ENCODE measurements at places on chromosomes 5 and 9.

- DNase-seq, result no peak
These were observed 148.3 kb downstream of the PRDM9 start for GRCh38 chr5:23655674-23656073.

DNA sequence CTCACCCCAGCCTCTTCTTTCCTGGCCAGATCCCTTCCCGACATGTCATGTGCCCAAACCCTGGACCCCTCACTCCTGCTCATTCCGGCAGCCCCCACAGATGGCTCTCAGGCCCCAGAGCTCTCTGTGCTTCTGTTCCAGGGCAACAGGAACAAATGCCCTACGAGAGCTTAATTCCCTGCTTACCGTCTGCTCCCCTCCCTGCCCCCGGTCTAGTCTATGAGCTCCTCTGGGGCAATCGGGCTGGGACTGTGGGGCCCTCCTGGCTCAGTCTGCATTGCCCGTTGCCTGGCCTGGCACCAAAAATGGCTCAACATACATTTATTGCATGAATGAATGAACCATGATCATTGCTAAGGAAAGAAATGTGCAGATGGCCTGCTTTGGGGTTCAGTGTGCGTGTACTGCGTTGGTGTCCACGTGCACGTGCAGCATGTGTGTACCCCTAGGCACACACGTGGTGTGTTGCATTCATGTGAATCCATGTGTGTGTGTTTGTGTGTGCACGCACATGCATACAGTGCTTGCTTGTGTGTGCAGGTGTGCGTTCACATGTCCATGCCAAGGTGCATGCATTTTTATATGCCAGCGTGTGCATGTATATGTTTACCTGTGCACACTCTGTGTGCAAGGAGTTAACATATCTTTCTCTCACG lies 201.2 kb upstream of the IER5L start:
- DNase-seq, result no peak

DNA sequence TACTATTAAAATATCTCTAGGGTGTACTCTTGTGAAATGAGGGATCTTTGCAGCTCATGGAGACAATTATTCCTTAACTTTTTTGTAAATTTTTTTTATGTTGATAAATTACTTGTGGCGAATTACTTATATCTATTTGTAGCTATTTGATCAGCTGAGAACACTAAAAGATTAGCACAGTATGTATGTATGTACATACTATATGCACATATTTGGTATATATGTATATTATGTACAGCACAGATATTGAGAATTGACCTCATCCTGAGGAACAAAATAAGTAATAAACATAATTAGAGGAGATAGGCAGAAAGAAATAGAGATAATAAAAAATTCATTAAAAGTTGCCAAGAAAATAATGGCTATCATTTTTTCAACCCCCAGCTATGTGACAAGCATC lies 11.8 kb downstream of the CDKN2A start:
- no peak for DNase-seq

DNA sequence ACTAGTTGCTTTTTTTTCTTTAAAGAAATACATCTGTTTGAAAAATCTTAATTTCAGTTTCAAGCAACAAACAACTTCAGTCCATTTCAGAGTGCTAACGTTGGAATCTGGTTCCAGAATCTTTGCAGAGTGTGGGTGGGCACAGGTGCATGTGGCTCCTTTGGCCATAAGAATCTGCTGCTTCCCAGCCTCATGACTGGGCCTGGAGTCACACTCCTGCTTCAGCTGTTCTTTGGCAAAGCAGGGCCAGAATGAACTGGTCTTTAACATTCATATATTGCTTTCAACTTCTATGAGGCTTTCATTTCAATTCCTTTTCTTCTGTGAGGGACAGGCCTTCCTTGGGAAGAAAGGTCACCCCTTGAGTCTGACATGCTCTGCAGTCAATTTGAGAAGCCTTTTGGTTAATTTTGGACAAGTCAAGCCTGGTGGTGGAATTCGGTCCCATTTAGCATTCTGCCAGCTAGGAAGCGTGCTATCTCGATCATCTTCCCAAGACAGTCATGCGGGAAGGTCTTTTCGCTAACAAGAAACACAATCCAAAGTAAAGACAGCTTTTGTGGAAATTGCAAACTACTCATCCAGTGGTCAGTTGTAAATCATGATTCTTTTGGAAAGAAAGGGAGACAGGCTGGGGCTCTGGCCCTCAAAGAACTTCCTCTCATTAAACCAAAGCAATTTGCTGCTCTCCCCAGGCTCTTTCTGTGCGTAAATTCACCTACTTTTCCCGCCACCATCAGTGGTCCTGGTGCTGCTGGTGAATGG lies 55.2 kb downstream of the SLC1A3 start:
- DNase-seq, result no peak

DNA sequence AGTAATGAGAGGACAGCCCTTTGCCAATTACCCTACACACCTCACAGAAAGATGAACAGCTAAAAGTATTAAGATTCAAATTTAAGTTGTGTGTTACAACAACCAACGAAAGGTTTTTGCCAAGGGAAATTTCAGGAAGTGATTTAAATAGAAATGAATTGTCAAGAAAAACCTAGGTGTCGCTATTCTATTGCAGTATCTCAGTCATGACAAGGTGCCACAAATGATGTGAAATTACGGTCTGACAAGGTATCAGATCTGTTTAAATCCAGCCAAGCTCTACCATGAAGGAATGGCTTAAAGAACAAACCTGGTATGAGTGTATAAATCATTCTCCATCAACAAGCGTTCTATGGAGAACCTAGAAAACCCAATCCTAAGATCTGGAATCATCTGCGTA lies 189.7 kb downstream of the ATPSCKMT start:
- no peak for DNase-seq

- peak; percentile 91 for DNase-seq
These were observed 185.9 kb downstream of the MSX2 start for GRCh38 chr5:174910245-174910737.

GRCh38 chr9:68983008-68983411 lies 30.9 kb downstream of the PRKACG start:
- DNase-seq, result no peak

DNA sequence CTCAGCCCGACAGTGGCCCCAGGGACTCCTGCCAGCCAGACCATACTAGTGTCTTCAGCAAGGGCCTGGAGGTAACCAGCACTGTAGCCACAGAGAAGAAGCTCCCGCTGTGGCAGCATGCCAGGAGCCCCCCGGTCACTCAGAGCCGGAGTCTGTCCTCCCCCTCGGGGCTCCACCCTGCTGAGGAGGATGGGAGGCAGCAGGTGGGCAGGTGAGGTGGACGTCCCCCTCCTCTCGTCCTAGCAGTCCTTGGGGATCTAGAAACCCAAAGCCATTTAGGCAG lies 28.0 kb upstream of the LRRC14B start:
- no peak for DNase-seq

GRCh38 chr9:77523891-77524290 lies 124.2 kb downstream of the GNA14 start:
- no peak for DNase-seq

DNA sequence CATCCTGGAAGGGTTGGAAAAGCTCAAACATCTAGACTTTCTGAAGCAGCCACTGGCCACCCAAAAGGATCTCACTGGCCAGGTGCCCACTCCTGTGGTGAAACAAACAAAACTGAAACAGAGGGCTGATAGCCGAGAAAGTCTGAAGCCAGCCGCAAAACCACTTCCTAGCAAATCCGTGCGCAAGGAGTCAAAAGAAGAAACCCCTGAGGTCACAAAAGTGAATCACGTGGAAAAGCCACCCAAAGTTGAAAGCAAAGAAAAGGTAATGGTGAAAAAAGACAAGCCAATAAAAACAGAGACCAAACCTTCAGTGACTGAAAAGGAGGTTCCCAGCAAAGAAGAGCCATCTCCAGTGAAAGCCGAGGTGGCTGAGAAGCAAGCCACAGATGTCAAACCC lies 87.6 kb downstream of the MAP1B start:
- DNase-seq, result no peak

DNA sequence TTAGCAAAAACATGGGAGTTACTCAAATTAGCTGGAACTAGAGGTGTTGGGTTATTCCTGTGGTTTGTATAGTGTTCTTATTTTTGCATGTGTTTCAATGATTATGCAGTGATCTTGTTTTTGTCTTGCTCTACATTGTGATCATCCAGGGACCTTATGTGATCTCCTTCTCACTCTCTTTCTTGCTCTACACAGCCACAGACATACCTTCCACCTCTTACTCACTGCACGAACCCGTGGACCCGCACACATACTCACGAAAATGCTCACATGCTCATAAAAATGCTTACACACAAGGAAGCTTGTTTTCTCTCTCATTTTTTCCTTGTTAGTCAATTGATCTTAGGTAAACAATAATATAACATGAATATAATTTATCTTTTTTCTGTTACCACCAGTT lies 187.1 kb downstream of the KDM4C start:
- no peak for DNase-seq

GRCh38 chr5:95841914-95842812 lies 19.6 kb upstream of the GLRX start:
- no peak for DNase-seq

GRCh38 chr9:83656952-83657351 lies 34.0 kb downstream of the IDNK start:
- DNase-seq, result no peak

- peak; percentile 92 for DNase-seq
These were observed at the start of gene TMEFF1 for GRCh38 chr9:100472788-100473275. TMEFF1 (plus strand) TSS chr9:100473149; CDS start chr9:100473545, 396 bp downstream.

DNA sequence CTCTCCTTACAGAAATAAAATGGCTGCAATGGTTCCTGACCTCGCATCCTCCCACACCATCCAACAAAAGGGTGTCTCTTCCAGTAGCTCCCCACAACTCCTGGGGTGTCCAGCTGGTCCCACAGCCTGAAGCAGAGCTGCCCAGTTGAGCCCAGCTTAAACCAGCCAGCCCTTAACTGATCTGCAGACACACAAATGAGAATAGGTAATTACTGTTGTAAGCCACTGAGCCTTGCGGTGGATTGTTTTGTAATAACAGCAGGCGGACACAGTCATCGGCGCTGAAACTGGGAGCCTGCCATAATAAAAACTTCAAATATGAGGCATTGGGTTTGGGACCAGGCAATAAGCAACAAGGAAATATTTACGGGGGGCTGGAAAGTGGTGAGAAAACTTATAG lies 10.4 kb upstream of the ZBTB43 start:
- DNase-seq, result no peak

- DNase-seq, result peak; percentile 44
These were observed 118.4 kb downstream of the PAM start for GRCh38 chr5:102873379-102873932.

Data from eye (tissue), 1 donor.